ENCODE measurements at places on chromosomes 7 and 10. TPM values are rescaled to one million over a fixed set of nuclear protein-coding genes. Genes with fewer than 3 reads are reported as not detected.
A peak's percentile ranks its signal among the peaks of the same experiment; 100 is the strongest.

DNA sequence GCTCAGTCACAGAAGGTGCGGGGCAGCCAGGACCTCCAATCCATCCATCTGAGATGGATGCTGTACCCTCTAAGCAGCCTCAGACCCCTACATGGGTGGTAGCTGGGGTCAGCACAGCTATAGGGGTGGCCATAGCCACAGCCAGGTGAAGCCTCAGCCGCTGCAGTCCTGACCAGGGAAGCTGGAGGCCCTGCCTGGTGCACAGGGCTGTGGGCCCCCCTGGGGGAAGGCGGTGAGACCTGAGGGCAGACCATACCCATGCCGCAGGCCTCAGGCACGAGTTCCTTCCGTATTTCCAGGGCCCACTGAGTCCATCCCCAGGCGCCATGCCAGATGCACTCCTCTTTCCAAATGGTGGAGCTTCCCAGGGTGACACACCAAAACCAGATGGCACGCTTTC lies 96.6 kb upstream of the KDM7A start:
- DNase-seq = no peak

GRCh38 chr10:121624836-121625486 lies 26.7 kb upstream of the FGFR2 start:
- DNase-seq = no peak

GRCh38 chr7:8597565-8597964 lies 164.2 kb downstream of the NXPH1 start:
- no peak for DNase-seq

Gene FIGNL1
- 37.4 TPM for total RNA-seq

Gene LRIT2
- total RNA-seq = not detected

Gene ITIH5
- not detected for total RNA-seq

DNA sequence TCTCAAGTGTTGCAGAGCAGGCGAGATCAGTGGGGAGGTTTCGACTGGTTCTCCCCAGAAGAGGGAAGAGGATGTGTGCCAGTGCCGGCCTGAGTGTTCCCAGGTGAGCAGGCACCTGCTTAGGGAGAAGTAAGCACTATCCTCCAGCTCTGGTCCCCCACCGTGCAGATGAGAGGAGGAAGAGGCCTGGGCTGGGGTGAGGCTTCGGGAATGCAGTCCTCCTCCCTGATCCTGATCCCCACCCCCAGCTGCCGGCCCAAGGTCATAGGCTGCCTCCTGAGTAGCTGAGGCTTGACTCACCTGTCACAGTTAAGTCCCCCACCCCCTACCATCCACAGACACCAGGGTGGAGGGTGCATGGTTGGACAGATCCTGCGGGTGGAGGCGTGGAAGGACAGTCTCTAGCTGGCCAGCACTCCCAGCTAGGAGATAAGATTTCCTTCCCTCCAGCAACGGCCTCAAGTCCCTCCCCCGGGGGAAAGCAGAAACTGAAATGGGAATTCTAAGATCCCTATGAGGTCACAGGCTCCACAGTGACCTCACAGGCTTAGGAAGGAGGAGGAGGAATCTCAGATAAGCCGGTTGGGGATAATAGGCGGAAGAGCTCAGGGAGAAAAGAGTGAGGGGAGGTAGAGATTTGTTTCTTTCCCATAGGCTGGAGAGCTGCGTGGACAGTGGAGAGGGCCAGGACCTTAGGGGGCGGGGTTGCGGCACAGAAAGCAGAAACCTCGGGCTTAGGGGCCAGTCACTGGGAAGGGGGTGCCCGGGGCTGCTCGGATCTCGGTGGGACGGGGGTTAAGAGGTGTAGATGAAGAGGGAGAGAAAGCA lies 1.0 kb downstream of the LRCH4 start:
- DNase-seq = no peak

Gene IRF5
- 6.7 TPM for total RNA-seq

Gene EIF5AL1
- 0.37 TPM for total RNA-seq

- DNase-seq = no peak
Observed at GRCh38 chr10:32163071-32163761, 107.0 kb upstream of the KIF5B start.

Gene OR6V1
- not detected for total RNA-seq

DNA sequence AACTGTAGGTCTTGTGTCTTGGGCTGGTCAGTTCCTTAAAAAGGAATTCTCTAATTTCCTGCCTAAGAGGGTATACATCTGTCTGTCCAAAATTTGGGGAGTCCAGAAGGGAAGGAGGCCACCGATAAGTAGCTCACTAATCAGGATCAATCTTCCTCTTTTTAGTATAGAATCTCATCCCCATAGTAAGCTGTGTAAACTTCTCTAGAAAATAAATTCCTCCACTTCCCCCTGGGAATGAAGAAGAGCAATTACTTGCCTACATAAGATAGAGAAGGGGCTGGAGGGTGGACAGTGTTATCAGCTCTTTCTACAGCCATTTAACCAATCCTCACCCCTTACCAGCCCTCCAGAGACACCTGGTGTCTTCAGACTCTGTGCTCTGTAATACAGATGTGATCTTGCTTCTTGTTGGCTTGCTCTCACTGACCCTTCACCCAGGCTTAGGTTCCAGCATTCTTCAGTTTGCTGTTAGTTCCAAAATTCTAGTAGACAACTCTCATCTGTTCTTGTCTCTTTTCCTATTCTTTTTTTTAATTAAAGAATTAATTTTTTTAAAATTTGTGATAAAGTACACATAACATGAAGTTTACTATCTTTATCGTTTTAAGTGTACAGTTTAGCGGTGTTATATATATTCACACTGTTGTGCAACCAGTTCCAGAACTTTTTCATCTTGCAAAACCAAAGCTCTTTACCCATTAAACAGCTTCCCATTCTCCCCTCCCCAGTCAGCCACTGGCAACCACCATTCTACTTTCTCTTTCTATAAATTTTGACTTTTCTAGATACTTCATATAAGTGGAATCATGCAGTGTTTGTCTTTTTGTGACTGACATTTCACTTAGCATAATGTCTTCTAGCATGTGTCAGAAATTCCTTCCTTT lies 6.5 kb upstream of the PRKAR2B start:
- no peak for DNase-seq

Gene PLAC9
- not detected for total RNA-seq

Gene TMEM178B
- 0.22 TPM for total RNA-seq

GRCh38 chr10:91460681-91461080 lies 50.5 kb downstream of the HECTD2 start:
- no peak for DNase-seq

DNA sequence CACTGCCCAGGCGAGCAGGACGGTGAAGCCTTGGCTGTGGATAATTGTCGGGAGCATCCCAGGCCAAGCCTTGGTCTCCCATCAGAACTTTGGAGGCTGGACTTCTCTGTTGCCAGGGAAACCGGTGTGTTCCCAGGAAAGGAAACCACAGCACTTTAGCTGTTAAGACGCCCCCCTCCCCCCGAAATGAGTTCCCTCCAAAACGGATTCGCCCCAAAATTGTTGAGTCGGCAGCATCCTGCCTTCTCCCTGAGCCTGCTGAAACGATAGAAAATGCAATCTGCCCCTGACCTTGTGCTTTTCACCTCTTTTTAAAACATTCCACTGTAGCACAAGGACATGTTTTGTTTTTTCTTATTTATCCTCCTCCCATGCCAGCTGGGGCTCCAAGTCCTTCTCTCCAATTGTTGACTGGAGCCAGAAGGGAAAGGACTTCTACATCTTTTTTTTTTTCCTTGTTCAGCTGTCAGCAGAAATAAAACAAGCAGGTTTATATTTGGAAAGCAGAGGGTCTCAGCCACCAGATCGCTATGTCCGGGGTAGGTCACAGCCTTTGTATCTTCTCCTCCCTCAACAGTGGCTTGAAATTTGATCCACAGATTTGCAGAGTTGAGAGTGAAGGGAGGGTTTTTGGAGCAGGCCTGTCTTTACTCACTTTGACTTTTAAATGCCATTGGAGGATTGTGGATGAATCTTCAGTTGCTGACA lies 116.5 kb downstream of the ZMIZ1 start:
- DNase-seq = no peak

GRCh38 chr10:111973306-111973705 lies 210.3 kb downstream of the GPAM start:
- DNase-seq = no peak

GRCh38 chr7:43395351-43395750 lies 187.6 kb upstream of the STK17A start:
- DNase-seq = no peak

DNA sequence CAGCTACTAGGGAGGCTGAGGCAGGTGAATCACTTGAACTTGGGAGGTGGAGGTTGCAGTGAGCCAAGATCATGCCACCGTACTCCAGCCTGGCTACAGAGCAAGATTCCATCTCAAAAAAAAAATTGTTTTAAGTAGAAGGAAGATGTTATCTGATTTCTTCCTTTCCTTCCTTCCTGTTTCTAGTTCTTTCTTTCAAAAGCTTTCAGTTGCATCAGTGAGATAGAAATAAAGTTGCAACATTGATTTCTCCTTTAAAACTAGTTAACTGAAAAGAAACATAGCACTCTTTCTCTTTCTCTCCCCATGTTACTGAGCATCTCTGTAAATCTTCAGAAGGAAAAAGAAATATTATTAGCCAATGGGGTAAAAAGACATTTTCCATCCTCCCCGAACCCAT lies 37.5 kb downstream of the CNNM1 start:
- DNase-seq = no peak

- DNase-seq = no peak
Observed at GRCh38 chr7:20798081-20798693, 11.5 kb upstream of the SP8 start.

- no peak for DNase-seq
Observed at GRCh38 chr7:105185290-105186010, 171.4 kb downstream of the KMT2E start.

Gene TRIM50
- not detected for total RNA-seq

Gene IL15RA
- 16.5 TPM for total RNA-seq

GRCh38 chr10:91756286-91756685 lies 41.9 kb upstream of the TNKS2 start:
- DNase-seq = no peak

Gene GPC2
- total RNA-seq = 20.9 TPM

- no peak for DNase-seq
Observed at GRCh38 chr10:34495938-34496337, 319.2 kb downstream of the PARD3 start.

DNA sequence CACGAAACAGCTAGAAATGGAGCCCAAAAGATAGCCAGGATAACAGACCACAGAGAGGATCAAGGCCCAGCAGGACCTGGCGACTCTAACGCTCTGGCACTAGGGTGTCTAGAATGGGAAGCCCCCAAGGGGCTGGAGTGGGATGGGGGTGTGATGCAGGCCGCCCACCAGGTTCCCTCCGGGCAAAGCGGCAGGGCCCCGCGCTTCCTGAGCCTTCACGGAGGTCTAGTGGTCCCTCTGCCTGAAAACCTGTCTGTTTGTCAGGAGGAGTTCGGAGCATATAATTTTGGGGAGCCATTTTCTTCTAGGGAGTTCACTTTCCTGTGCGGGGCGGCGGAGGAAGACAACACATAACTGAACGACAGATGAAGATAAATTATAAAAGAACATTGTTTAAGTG lies 48.2 kb upstream of the FXYD4 start:
- DNase-seq = no peak

GRCh38 chr7:157612664-157613561 lies 276.1 kb downstream of the DNAJB6 start:
- peak; percentile 75 for DNase-seq

DNA sequence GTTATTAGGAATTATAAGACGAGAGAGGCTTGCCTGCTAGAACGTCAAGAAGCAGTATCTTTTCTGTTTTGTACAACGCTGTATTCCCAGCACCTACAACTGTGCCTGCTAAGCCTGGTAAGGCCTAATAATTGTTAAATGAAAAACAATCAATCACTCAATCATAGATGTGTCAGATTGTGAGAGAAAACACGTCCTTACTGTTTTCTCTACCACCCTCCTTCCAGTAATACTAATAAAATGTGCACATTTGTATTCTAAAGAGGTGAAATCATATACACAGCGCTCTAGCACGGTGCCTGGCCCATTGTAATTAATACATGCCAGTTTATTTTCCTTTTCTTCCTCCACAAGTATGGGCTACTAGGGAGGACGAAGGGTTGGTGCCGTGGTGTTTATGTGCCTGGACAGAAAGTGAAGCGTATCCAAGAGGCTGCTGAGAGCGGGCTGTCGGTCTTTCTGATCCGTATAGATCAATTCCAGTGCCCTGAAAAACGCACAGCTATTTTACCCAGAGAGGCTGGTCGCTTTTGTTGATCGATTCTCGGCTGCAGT lies 1.5 kb upstream of the AUTS2 start:
- DNase-seq = no peak

Gene SLC26A3
- not detected for total RNA-seq

- no peak for DNase-seq
Observed at GRCh38 chr10:86596266-86596665, 58.1 kb upstream of the OPN4 start.

DNA sequence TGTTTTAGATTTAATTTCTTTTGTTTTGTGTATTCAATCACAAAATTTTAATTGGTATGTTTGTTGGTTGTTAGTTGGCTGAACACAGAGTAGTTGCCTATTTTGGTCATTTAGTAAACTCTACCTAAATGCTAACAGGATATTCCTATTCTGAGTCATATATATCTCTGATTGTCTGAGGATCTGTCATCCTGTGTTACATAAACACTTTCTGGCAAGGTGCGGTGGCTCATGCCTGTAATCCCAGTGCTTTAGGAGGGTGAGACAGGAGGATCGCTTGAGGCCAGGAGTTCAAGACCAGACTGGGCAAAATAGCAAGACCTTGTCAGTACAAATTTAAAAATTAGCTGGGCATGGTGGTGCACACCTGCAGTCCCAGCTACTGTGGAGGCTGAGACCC lies 178.6 kb downstream of the PLCE1 start:
- DNase-seq = no peak

Gene TMEM213
- total RNA-seq = not detected

Gene SAP25
- total RNA-seq = 34.6 TPM

- DNase-seq = peak; percentile 23
Observed at GRCh38 chr7:45663167-45663921, 89.2 kb downstream of the ADCY1 start.

DNA sequence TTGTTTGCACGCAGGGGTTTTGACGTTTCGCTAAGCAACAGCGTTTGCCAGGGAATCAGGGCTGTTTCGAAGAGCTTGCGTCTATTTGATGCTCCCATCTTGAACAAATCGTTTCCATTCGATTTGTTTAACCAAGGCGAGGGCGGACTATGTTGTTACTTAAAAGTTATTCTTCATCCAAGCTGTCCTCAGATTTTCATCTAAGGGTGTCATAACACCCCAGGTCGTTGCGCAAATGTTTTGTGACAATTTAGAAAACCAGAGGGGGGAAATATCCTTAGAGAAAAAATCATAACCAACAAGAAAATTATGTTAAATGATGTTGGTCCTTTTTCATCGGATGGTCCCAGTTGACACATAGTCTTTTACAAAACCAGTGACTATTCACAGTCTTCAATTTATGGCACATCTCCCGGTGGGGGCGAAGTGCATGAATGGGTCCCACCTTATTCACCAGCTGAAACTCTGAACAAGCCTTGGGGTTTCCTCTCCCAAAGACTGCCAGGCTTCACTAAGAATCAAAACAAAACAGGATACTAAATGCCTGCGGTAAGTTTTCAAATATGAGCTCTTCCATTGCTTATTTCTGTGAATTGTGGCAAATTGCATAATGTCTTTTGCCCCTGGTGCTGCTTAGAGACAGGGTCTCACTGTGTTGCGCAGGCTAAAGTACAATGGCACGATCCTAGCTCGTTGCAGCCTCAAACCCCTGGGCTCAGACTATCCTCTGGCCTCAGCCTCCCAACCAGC lies 109.9 kb downstream of the REEP3 start:
- DNase-seq = no peak

Measured in activated CD4-positive, alpha-beta T cell treated with anti-CD3 and anti-CD28 coated beads, Interleukin-2, amount 10 ng/mL, durations not matched to agents 7 days and 5 days (primary cell).